Bone marrow (tissue), 2 donors: ENCODE measurements at places on chromosomes 11 and 22.
A peak's percentile ranks its signal among the peaks of the same experiment; 100 is the strongest.

GRCh38 chr11:61659413-61660196, 20.6 kb upstream of the DAGLA start:
- no peak for DNase-seq

DNA sequence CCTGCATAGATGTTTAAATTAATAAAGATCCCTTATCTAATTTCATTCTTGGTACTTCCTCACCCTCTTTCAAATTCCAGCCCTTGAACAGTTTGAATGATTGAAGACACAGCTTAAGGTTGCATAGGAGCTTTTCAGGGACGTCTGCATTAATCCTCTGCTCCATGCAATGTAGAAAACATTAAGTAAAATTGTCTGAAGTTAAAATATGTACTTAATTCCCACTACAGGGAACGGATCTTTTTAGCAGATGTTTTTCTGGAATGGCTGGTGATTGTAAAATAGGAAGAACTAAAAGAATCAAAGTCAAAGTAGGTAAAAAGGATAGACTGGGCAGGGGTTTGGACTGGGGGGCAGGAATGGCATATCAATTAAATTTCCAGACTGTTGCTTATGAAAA, 58.9 kb downstream of the ABTB2 start:
- no peak for DNase-seq

DNA sequence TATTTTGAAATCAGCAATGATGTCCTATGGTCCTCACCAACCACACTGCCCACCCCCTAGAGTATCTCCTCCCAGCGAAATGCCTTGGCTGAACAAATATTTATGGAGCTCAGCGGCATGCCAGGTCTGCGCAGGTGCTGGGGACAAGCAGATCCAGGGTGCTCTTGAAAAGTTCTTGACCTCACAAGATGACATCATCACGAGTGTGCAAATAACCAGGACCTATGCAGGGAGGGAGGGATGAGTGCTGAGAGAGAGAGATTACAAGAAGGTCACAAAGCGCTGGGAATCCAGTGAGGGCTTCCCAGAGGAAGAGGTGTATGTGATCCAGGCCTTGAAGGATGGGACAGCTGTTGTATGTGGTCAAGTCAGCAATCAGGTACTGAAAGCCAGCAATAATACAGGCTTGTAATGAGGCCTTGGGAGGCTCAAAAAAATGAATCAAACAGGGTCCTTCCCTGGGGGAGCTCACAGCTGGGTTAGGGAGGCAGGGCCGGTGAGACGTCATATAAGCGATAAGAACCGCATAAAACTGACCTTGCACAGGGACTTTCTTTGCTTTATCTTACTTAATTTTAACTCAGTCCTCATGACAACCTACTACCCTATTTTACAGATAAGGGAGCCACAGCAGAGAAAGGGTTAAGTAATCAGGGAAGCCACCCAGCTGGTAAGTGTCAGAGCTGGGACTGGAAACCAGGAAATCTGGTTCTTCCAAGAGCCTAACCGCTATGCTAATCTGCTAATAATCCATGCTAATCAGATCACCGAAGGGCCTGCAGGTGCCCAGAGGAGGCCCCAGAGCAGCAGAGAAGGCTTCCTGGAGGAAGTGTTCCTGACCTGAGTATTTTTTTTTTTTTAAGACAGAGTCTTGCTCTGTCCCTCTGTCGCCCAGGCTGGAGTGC, 8.2 kb downstream of the ARRB1 start:
- no peak for DNase-seq

DNA sequence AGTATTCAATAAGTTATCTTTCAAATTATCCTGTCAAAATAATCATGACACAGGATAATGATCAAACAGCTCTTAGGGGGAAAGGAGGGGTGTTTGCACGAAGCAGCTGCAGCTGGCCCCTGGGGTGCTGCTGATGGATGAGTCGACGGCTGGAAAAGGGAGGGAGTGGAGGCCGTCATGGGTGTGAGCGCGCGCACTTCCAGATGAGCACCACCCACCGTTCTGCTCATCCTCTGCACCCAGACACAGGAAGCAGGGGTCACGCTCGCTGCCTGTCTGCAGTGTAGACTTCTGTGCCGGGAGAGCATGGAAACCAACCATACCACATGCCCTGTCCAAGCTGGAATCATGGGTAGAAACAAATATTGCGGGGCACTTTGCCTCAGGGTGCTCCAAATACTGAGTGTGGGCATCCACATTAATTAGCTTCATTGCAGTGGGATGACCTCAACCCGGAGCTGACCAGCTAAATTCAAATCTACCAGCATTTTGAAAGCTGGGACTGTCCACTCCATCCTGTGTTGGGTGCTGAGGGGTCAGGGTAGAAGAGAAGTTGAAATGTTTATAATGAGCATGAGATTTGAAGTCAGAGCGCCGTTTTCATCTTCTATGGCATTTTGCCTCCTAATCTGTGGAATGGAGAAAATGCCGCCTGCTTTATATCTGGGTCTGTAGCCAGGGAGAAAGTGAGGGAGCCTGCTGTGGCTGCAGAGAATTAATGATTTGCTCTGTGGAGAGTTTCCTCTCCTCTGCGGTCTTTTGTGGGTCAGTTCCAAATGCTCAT, 802.4 kb downstream of the TBC1D22A start:
- no peak for DNase-seq

GRCh38 chr11:120178561-120179056, 32.2 kb upstream of the OAF start:
- no peak for DNase-seq

- DNase-seq, result no peak
These were observed 511.2 kb upstream of the RAG2 start for GRCh38 chr11:37109286-37109585.

- DNase-seq, result no peak
These were observed 189.3 kb upstream of the NECTIN1 start for GRCh38 chr11:119918347-119918746.

DNA sequence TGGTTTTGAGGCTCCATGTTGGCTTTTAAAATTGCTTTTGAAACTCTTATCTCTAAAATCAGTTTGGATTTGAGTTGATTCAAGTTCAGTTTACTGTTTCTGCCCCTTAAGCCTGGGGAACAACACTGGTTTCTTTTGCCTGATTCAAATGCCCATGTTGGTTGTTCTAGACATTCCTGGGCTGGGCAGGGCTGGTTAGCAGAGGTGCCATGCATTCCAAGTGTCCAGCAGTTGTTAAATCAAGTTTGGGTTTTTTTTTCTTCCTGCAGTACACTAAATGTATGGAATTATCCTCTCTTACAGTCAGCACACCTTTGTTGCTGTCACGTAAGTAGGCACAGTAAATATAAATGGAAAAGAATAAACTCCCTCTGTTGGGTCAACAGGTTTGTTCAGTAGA, 67.2 kb upstream of the MTMR2 start:
- no peak for DNase-seq

- peak; percentile 49 for DNase-seq
These were observed 8.2 kb upstream of the PARVG start for GRCh38 chr22:44172370-44173108.

- no peak for DNase-seq
These were observed 40.9 kb upstream of the MYEOV start for GRCh38 chr11:69253028-69253427.

DNA sequence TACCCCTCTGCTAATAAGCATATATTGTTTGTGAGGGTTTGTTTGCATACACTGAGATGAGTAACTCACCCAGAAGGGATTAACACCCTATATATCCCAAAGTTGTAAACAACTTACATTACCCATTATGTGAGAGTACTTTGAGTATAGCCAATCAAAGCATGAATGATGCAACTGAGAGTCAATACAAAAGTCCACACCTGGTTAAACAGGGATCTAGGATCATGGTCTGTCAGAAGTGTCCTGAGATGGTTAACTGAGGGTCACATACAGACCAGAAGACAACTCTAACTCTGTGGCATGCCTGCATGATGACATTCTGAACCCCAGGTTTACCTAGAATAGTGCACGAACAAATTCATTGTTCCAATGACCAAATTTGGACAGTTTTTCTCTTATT, 17.4 kb upstream of the OR10A5 start:
- no peak for DNase-seq

- no peak for DNase-seq
These were observed 1499.3 kb downstream of the TBC1D22A start for GRCh38 chr22:48261706-48262105.

GRCh38 chr11:45926536-45927331, 4.3 kb downstream of the LARGE2 start:
- no peak for DNase-seq

DNA sequence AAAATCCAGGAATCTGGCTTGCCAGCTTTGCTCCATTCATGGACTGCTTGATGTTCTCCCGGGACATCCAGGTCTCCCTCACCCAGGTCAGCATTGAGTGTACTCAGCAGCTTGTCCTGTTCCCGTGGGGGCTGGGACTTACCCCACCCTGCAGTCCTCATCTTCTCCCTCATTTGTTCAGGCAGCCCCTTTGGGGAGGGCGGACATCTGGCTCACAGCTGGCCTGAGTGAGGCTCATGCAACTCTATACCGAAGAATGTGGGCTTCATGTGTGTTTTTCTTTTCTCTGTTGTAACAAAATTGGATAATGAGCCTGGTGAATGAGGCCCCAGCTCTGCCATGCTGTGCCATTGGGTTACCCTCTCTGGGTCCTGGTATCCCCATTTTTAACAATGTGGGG, 227.7 kb upstream of the TENM4 start:
- DNase-seq, result no peak

DNA sequence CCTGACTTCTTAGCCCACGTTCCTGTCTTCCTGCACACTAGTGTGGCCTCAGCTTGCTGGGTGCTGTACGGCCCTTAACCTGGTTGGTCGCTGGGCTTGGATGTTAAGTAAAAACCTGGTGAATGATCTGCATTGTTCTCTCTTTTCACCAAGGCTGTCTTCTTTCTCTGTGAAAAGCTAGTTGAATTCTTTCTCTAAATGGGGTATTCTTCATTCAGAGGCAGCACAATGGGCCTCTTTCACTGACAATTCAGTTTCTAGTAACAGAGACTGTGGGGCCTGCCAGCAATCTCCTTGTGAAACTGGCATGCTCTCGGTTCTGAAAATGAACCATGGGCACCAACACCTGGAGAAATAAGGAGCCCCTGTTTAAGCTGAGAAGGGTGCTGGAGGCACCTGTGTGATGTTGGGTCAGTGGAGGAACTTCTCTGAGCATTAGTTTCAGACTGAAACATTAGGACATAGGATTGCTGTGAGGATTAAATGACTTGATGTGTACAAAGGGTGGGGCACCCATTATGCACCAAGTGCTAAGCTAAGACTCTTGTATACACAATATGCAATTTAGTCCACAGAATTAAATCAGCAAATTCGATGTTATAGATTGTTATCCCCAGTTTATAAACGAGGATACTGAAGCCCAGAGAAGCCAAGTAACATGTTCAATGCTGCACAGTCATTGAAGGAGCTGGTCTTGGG, 33.1 kb upstream of the ELF5 start:
- DNase-seq, result no peak

DNA sequence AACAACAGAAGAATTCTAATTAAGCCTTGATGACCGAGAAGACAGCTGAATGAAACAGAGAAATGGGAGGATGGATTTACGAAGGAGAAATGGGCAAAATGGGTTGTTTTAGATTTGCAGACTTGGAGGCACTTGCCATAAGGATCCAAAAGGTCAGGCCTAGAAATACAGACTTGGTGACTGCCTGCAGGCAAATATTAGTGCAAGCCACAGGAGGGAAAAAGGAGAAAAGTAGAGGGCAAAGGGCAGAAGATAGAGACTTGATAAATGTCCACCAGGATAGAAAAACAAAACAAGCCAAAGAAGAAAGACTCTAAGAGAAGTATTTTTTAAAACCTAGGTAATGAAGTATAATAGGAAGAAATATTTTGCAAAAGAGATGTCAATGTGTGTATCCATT, 13.1 kb downstream of the CCDC34 start:
- no peak for DNase-seq

GRCh38 chr11:92764128-92764527, 205.3 kb upstream of the MTNR1B start:
- no peak for DNase-seq

GRCh38 chr11:119019996-119020395, 1.4 kb downstream of the TRAPPC4 start:
- DNase-seq, result no peak

DNA sequence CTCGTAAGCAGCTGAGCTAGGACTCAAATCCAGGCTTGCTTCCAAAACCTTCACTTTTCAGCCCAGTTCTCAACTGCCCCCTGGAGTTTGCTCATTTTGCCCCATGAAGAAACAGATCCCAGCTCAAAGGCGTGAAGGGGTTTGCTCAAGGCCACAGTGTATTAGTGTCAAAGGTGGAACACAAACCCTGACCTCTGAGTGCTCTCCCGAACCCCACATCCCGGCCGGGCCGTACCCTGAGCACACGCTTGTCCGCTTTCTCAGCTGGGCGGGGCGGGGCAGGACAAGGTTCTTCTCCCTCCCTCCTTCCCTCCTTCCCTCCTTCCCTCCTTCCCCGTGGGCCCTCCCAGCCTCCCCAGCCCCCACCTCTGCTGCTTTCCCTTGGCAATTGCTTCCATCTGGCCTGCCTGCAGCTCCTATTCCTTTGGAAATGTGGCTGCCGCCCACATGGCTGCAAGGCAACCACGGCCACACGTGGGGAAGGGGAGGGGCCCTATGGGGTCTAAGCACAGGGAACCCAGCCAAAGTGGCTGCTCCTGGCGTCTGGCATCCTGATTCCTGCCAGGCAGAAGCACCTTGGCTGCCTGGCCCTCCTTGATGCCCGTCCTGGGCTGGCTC, 4.1 kb downstream of the ST3GAL4 start:
- DNase-seq, result no peak

DNA sequence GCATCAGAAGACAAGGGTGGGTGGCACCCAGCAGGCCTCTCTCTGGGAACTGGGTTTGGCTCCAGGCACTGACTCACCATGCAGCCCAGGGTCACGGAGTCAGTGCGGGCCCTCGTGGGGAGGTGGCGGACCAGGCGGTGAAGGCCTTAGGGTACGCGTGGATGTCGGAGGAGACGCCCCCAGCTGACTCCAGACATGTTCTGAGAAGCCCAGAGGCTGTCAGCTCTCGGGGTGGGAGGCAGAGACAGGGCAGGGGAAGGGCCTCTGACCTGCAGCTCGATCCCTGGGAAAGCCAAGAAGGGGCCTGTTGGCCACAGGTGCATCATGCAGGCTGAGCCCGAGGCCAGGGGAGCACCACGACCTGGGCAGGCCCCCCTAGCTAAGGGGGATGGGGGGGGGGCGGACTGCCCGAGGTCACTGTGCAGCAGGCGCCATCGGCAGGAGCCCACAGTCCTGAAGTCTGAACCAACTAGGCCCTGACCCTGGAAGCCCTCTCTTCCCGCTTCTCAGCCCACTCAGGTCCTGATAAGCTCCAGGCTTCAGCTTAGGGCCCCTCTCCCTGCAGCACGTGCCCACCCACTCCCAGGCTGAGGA, 18.0 kb downstream of the MOB2 start:
- DNase-seq, result no peak

DNA sequence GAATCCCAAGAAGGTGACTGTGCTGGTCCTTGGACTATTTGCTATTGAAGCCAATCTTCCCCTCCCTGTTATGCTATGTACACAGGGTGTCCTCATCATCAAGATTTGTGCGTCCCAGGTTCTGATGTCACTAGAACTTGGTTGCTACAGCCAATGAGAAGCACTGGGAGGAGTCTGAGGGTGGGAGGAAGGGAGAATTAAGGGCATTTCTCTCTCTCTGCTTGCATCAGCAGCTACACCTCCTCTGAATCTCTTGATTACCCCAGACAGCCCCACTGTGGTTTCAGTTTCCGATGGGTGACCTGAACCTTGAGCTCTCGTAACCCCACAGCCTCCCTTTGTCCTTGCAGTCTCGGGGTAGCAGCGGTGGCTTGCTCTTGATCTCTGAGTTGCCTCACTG, 212.4 kb upstream of the SESN3 start:
- DNase-seq, result no peak

- no peak for DNase-seq
These were observed 27.0 kb downstream of the CUL5 start for GRCh38 chr11:108035690-108036089.

GRCh38 chr11:113994077-113994954, 19.4 kb downstream of the HTR3A start:
- no peak for DNase-seq

- no peak for DNase-seq
These were observed 38.0 kb downstream of the SOX6 start for GRCh38 chr11:16318320-16318719.
